ENCODE measurements at places on chromosomes 12 and 14.

- no peak for DNase-seq
These were observed 48.4 kb downstream of the ELK3 start for GRCh38 chr12:96242597-96242996.

DNA sequence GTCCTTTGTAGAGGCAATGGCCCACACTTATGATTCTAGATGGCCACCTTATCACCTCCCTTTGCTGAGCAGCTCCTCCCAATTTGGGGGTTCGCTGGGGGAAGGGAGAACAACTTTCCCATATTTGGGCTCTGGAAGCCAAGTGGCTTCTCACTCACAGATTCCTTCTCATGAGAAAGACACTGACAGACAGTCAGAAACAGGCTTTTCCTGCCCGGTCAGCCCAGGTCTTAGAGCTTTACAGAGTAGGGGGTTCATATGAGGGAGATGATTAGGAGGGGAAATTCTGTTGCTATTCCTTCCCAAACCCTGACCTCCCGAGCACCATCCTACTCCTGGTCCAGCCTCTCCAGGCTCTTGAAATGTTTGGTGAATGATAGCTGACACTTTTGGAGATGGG, 60.1 kb upstream of the HSPB8 start:
- DNase-seq = no peak

DNA sequence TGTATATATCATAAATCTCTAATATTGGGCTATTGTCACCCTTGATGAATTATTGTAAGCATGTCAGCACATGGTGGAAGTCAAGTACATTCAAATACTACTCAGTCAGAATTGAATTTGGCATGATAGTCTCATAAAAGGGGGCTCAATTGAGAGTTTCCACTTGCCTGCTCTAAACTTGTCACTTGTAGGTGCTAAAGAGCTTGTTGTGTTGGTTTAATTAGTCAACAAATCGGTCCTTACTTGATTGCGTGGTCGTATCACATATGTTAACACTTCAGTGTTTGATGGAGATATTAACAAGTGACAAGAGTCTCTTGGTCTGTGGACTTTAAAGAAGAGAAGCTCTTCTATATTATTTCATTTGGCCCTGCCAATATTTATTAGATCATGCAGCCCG, 81.1 kb downstream of the NKX2-1 start:
- no peak for DNase-seq

GRCh38 chr12:40107803-40108620, 2.1 kb upstream of the SLC2A13 start:
- no peak for DNase-seq

- DNase-seq = no peak
These were observed 871.4 kb downstream of the C12orf50 start for GRCh38 chr12:87157791-87158190.

- no peak for DNase-seq
These were observed 13.9 kb upstream of the PPP1CC start for GRCh38 chr12:110756611-110757010.

- DNase-seq = no peak
These were observed 1202.3 kb downstream of the GALC start for GRCh38 chr14:86790408-86791364.

- DNase-seq = no peak
These were observed 27.5 kb downstream of the TECPR2 start for GRCh38 chr14:102390064-102390855.

DNA sequence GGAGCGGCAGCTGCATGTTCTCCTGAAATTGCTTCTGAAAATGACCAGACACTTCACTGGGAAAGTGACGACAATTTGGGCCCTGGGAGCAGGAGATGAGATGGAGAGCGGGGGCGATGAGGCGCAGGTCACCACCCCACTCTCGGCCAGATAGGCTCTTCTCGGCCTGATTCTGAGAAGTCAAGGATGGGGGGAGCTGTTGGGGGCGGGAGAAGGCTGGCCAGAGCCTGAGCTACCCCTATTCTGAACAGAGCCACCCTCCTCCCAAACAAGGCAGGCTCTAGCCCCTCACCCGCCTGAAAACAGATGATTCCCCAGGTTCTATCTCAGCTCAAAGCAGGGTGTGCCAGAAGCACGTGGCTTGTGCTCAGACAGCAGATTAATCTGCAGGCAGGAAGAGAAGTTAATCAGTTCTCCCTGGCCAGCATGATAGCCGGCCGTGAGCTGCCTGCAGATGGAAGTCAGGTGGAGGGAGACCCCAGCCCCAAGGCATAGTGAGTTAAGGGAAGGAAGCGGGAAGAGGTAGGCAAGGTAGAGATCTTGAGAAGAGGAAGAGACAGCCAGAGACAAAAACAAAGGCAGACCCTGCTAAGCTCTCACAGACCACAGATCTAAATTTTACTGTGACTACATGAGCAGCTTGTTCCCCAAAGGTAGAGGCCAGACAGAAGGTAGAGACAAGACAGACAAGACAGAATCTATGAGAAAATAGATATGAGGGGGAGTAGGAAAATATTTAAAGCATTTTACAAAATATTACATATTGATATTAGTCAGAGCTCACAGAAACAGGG, 10.9 kb upstream of the TAC3 start:
- DNase-seq = no peak

GRCh38 chr14:31828946-31829868, 247.9 kb upstream of the ARHGAP5 start:
- DNase-seq = no peak

- DNase-seq = no peak
These were observed 3.6 kb downstream of the FNTB start for GRCh38 chr14:64990296-64990695.

DNA sequence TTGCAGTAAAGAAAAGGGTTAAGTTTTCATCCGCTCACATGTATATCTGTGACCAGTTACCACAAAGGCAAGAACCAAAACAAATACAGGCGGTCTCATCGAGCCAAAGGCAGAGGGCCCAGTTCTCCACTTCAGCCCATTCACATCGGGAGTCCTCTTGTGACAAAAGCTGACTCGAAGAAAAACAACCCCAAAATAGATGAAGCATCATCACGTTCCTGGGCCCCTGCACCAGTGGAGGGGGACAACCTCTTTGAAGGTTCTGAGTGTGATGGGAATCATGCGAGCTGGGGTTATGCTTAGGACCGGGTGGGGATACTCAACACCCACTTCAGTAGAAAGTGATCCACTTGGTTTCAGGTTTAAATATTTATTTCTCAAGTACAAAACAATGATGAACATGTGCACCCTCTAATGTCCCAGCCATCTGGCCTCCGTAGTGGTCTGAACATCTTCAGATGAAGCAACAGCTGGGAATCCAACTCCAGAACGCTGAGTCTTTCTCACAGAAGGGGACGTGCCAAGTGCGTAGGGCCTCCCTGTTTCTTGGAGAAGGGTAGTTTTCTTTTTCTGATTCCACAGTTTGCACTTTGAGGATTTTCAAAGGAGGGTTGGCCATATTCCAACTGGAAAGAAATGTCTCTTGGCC, 8.4 kb downstream of the GSC start:
- no peak for DNase-seq

GRCh38 chr12:31362115-31362758, 36.3 kb upstream of the SINHCAF start:
- no peak for DNase-seq

DNA sequence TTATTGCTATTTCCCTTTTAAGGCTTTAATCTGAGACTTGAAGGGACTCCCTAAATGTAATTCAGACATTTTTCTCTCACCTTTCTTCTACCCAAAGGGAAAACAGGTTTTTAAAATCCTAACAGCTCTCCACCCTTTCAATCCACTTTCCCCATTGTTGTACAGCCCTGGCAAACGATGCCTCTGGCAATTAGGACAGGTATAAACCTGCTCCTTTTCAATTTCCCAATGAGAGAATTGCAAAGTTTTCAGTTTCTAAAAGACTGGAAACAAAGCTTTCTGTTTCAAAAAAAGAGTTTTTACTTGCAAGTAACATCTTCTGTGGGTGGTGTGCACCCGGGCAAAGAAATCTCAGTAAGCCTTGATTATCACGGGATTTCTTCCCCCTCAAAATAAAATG, 131.2 kb downstream of the HMGA2 start:
- no peak for DNase-seq

- DNase-seq = no peak
These were observed 10.5 kb downstream of the CACNA2D4 start for GRCh38 chr12:1907652-1908611.

GRCh38 chr12:115335048-115335447, 651.1 kb upstream of the TBX3 start:
- DNase-seq = no peak

GRCh38 chr12:4279198-4279690, 5.7 kb downstream of the CCND2 start:
- DNase-seq = no peak

- peak; percentile 83 for DNase-seq
These were observed 5.0 kb upstream of the AQP2 start for GRCh38 chr12:49945394-49946080.

DNA sequence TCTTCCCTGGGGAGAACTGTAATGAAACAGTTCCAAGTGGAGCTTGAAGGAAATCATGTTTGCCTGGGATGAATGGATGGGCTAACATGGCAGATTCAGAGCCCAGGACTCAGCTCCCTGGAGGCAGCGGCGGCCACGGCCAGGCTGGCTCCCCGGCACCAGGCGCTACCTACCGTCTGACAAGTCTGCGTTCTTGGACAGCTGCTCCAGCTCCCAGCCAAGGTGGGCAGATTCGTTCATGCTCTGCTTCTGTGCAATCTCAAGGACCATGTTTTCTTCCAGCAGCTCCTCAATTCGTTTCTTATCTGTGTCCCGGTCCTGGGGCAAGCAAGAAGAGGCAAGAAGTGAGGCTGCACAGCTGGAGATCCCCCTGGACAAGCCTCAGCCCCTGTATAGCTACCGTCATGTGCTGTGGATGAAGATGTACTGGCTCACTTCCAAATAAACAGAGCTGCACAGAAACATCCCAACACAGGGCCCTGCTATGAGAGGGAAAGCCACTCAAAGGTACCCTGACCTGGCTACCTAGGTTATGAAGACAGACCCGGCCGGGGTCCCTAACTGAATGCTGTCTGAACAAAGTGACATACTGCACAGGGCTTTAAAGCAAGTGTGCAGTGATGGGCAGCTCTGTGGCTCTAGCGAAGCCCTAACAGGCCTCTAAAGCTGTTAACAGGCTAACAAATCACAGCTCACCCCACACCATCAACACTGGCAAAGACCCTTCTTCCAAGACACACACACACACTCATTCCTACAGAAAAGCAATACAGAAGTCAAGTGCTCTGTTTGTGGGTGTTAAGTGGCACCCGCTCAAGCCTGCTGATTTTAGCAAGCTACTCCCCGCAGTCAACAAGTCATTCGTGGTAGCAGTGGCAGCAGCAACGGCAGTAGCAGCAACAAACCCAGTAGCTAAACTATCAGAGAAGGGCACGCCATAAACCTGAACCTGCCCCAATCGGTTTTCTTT, 80.4 kb upstream of the GPR68 start:
- no peak for DNase-seq

- no peak for DNase-seq
These were observed 6.0 kb downstream of the PLD4 start for GRCh38 chr14:104930526-104931303.

DNA sequence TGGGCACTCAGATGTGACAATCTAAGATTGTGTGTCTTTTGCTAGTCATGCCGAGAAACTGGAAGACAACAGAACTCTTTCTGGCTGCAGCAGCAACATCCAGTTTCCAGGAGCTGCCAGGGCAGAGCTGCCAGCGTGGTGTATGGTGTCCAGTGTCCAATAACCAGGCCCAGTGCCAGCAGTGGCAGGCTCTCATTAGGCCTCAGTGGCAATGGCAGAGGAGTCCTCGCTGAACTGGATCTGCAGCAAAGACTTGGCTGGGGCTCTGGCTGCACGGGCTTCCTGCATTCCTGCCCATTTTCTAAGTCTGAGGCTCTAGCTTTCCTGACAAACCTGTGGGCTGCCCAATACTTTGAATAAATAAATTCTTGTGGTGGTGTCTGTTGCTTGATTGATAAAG, 26.2 kb upstream of the PPM1A start:
- peak; percentile 32 for DNase-seq

- DNase-seq = no peak
These were observed 25.0 kb downstream of the CREBL2 start for GRCh38 chr12:12636641-12637040.

DNA sequence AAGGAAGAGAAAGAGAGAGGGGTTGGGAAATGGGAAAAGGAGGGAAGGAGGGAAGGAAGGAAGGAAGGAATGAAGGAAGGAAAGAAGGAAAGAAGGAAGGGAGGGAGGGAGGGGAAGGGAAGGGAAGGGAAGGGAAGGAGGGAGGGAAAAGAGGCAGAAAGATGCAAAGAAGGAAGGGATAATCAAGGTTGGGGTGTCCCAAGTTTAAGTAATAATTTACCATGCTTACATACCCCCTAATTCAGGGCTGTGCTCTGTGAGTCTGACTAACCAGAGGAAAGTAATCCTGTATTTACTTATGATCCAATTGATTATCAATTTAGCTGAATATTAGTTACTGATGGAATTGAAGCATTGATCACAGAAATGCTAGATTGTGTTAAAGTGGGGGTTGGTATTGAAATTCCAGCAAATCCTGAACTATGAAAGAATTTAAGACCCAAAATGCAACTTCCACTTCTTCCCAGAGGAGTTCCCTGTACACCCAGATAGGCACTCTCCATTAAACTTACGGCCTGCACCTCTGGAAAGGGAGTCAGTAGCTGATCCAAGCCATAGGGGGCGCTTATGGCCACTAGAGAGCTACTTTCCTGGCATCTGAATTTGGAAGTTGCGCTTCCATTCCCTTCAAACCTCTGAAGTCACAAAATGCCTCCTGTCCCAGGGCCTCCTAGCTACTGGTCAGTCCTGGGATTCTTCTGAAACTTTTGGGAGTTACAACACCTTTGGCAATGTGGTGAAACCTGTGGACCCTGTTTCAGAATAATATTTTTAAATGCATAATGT, 162.7 kb upstream of the PWP1 start:
- no peak for DNase-seq

- DNase-seq = no peak
These were observed 82.6 kb upstream of the TRAF3 start for GRCh38 chr14:102694530-102695166.

GRCh38 chr12:68497702-68498101, 113.0 kb upstream of the RAP1B start:
- DNase-seq = no peak

DNA sequence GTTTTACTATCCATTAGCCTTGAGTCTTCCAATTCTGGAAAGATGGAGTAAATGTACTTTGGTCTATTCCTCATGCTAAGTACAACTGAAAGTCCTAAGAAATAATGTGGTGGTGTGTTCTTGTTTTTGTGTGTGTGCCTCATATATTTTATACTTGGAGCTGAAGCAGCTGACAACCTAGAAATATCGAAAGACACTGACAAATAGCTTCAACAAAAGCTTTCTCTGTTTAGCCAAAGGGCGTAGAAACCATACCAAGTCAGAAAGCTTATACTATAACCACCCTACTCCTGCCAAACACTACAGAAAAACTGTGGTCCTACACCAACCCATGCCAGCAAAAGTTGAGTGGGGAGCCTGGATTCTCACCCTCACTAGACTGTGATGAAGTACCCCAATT, 188.4 kb downstream of the GPHN start:
- DNase-seq = no peak

DNA sequence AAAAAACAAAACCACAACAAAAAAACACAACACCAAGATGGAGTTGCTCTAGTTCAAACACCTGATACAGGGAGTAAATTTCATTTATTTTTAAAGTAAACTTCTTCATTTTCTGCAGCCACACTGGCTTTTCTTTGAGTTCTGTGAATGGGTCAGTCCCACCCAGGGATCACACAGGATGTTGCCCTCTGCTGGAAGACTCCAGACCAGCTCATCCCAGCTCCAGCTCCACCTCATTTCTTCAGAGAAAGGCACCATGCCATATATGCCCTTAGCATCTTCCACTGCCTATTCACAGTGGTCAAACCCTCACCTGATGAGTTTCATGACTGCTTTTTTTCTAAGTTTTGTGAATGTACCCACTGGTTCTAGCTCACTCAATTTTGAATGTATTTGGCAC, 8.0 kb downstream of the GLIPR1 start:
- DNase-seq = no peak

GRCh38 chr12:89461649-89462612, 62.7 kb downstream of the GALNT4 start:
- no peak for DNase-seq

All from caudate nucleus (tissue), 63 donors.